ENCODE measurements at places on chromosomes 2 and 18.

- no peak for DNase-seq
Observed at GRCh38 chr18:42045346-42045745, 90.3 kb downstream of the PIK3C3 start.

DNA sequence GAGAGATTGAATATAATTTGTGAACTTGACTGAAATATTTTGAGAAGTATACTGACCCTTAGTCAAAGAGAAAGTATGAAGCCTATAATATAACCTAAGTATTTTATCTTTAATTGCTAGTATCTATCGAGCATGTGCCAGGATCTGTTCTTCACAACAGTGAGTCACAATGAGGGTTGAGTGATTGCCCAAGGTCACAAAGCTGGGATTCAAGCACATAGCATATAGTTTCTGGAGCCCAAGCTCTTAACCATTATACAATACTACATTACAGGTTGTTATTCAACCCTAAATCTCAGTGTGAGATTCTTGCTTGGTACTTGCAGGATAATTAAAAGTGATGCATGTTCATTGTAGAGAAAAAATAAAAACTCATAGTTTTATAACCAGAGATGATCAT, 97.2 kb downstream of the RAB3GAP1 start:
- DNase-seq, result no peak

DNA sequence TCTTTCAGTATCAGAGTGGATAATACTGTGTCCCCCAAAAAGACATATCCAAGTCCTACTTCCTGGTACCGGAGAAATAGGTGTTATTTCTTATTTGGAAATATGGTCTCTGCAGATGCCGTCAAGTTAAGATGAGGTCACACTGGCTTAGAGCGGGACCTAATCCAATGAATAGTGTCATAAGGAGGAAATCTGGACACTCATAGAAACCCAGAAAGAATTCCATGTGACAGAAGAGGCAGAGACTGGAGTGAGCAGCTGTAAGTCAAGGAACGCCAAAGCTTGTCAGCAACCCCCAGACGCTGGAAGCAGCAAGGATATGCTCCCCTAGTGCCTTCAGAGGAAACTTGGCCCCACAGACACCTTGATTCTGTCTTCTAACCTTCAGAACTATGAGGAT, 69.8 kb downstream of the CCBE1 start:
- DNase-seq, result no peak

- no peak for DNase-seq
Observed at GRCh38 chr2:26298638-26299393, 47.1 kb upstream of the SELENOI start.

DNA sequence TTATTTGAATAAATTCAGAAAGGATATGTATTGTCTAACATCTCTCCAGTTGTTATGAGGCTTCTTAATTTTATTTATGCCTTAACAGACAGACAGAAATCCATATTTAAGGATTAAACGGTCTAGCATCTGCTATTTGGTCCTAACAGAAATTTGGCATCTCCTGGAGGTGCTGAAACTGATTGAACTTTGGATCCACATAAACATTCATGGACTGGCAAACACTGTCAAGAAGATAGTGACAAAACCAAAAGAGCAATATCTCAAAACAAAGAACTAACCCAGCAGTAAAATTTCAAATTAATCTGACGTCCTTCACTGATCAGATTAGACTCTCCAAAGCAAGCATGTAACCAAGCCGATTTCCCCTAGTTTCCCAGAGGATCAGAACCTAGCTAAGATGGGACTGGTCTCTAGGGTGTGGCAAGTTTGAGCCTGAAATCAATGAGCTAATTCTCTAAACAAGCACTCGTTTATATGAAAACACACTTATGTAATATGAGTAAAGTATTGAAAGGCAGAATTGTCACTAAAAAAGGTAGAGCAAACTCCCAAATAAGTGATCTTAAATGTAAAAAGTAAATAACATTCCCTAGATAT, 139.5 kb downstream of the NOL4 start:
- no peak for DNase-seq

DNA sequence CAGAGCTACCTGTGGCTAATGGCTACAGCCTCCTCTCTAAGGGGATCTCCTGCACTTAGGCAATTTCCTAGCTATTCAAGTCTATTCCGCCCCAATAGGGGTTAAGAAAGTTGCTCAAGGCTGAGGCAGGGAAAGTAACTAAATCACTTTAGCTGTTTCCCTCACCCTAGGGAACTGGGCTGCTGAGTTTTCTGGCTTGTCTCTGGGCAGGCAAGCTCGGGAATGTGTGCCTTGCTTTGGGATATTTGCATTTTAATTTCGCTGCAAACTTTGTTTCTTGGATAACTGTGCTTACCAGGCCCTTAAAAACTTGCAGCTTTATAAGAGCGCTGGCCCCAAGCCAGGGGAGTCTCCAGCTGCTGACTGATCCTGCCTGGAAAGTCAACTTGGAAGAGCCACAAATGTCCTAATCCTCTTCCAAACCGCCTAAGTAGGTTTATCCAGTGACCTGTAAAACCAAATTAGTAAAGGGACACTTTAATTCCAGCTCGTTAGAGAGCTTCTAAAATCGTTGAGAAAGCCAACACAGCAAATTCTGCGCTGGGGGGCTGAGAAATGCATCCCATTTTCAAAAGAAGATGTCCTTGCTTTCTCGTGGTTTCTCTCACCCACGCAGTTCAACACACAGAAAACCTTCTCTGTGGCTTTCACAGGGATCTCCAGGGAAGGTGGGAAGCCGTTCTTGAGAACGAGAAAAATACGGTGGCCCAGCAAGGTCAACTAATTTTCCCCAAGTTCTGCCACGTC, 59.5 kb upstream of the SP3 start:
- DNase-seq, result no peak

- DNase-seq, result no peak
Observed at GRCh38 chr2:126644630-126645191, 11.2 kb upstream of the GYPC start.

GRCh38 chr2:172806996-172807395, 71.4 kb downstream of the RAPGEF4 start:
- DNase-seq, result no peak

- no peak for DNase-seq
Observed at GRCh38 chr2:164879901-164880535, 38.4 kb upstream of the COBLL1 start.

DNA sequence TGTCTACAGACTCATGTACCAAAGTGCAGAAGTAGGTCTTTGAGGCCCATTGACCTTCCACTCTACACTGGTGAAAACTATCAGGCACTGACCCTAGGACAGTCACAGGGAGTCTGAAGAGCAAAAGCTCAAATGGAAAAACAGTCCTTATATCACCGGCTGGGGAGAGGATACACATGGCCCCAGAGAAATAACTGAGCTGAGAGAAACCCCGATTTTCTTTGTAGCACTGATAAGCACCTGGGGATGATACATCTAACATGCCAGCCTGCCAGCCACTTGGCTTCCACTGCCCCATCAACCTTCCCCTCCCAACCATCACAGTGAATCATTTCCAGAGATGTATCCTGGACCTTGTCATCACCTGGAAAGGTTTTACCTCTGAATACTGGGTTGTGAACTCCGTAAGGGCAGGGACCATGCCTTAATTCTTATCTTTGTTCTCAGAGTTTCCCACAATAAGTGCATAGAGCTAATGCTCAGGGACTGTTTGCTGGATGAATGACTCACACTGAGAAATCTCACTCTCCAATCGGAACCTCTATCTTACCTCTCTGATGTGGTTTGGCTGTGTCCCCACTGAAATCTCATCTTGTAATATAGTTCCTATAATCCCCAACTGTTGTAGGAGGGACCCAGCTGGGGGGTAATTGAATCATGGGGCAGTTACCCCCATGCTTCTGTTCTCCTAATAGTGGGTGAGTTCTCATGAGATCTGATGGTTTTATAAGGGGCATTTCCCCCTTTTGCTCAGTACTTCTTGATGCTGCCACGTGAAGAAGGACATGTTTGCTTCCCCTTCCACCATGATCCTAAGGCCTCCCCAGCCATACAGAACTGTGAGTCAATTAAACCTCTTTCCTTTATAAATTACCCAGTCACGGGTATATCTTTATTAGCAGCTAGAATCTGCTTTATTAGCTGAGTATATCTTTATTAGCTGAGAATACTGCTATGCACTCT, 37.1 kb downstream of the EVA1A start:
- DNase-seq, result no peak

- DNase-seq, result no peak
Observed at GRCh38 chr2:1665761-1666505, 78.4 kb downstream of the PXDN start.

DNA sequence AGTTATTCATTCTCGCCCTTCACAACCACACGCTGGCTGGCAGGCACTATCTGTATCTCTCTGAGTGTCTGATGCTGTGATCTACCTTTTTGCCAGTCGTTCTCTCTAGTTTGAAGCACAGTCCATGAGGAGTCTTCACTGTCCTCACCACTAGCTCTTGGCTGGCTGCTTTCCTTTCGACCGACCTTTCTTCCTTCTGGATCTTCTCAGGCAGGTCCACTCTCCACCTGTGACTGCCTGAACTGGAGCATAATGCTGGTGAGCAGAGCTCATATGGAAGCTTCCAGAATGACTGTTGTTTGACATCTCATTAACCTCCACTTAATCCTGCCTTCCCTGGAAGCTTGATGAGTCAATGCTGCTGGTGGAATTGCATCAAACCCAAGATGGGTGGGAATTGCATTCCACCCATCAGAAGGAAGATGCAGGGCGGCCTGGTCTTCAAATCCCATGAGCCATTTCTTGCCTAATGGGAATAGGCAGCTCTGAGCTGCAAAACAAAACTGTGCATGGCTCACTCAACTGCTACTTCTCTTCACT, 283.5 kb upstream of the HDAC4 start:
- DNase-seq, result no peak

DNA sequence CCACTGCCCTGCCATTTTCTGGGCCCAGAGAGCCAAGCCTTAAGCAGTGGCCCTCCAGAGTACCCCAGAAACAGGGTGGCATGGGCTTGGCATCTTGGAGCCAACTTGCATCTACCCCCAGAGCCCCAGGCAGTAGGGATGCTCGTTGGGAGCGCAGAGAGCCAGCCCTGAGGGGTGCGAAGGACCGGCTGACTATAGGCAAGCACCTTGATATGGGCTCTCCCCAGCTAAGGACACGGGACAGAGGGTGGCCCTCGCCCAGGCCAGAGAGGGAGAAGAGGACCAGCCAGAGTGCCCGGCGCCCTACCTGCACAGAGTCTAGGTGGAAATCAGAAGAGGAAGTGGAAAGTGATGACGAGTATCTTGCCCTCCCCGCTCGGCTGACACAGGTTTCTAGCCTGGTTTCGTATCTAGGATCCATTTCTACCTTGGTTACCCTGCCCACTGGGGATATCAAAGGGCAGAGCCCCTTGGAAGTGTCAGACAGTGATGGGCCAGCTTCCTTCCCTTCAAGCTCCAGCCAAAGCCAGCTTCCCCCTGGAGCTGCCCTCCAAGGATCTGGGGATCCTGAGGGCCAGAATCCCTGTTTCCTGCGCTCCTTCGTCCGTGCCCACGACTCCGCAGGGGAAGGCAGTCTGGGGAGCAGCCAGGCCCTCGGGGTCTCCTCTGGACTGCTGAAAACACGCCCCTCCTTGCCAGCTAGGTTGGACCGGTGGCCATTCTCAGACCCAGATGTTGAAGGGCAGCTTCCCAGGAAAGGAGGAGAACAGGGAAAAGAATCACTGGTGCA, 16.2 kb downstream of the CEP68 start:
- no peak for DNase-seq

- no peak for DNase-seq
Observed at GRCh38 chr2:176115883-176116813, at the start of gene HOXD10. TSS of gene HOXD10 (plus strand) at chr2:176116778. CDS start at chr2:176116834, 56 bp downstream.

GRCh38 chr2:118388771-118389170, 300.5 kb downstream of the INSIG2 start:
- DNase-seq, result no peak

GRCh38 chr2:55047677-55048299, 2.5 kb downstream of the RTN4 start:
- DNase-seq, result no peak

DNA sequence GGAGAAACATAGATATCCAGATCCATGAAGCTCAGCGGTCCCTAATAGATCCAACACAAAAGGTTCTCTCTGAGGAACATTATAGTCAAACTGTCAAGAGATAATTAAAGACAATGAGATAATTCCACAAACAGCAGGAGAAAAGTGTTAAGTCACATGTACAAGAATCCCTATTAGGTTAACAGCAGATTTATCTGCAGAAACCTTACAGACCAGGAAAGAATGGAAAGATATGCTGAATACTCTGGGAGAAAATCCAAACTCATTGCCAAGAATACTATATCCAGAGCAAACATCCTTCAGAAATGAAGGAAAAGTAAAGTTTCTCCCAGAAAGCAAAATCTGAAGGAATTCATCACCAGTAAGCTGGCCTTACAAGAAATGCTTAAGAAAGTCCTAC, 10.8 kb upstream of the KDM3A start:
- DNase-seq, result no peak

DNA sequence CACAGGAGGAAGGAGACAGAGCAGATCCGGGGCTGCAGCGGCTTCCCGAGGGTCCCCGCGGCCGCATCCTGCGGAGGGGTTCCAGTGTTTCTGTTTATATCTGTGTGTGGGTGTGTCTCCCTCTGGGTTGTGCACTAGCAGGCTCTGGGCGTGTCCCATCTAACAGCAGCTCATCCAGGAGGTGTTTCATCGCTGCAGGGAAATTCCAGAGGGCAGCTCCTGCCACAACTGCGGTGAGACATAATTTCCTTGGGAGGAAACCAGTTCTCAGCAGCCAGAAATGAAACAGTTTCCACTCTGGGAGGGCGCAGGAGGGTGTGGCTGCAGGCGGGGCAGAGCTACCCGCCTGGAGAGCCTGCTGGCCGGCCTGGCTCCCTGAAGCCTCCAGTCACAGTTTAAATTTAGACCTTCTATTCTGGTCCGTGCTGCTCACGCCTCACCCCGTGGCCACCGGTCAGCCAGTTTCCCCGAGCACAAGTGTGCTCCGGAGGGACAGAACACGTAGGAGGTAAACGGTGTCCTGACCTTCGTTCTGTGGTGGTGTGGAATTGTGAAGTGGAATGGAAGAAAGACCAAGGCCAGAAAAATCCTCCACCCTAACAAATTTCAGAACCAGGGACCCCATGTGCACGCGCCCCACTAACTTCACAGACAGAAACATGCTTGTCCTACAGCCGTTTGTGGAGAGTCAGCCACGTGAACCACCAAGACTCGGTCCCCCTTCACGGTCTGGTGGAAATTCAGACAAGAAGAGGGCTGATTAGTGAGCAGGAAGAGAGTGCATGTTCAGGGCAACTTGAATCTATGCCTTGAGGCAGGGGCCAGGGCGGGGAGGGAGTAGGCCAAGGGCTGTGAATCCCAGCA, 50.2 kb downstream of the TEX44 start:
- peak; percentile 23 for DNase-seq

DNA sequence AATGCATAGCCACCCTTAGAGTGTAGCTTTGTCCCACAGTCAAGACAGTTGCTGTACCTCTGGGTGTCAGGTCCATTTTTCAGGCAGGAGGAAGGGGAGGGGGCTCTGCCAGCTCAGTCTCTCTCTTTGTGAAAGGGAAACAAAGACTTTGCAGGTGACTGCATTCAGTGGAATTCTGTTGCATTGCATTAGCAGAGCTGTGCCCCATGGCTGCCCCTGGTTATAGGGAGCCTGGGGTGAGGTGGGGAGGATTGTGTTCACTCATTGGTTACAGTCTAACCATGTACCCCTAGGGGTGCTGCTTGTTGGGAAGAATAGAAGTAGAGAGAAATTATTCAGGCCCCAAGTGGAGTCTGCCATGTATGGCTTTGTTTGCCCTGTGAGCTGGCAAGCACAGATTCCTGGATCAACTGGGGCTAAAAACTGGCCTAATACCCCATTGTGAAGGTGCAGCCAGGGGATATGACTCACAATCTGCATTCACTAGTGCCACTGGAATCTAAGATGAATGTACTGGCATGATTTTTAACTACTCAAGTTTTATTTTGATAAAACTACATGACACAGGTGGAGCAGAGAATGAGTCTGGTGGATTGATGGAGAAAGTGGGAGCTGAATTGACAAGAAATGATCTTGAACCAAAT, 118.4 kb downstream of the SH3BP4 start:
- no peak for DNase-seq

Measured in esophagus squamous epithelium (tissue), 5 donors.